ENCODE measurements at places on chromosomes 4 and X. TPM values are rescaled to one million over a fixed set of nuclear protein-coding genes. Genes with fewer than 3 reads are reported as not detected.

DNA sequence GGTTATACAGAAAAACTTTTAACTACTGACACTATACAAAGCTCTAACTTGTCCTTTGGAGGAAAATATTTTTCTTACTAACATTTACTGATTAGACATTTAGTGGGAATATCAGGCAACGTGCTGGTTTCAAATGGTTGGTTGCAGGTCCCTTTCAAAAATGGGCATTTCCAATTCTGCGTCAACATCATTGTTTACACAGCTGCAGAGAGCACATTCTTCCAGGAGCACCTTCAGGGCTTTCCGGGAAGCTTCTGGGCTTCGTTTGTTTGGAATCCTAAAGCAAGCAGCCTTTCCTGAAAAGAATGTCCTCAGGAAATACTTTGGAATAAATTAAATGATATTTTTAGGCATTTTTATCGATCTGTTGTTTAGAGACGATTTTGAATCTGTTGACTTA lies 289.7 kb downstream of the TRIML1 start:
- no peak for DNase-seq

Gene BTK
- 1.9 TPM for total RNA-seq

Gene GPC4
- 20.9 TPM for total RNA-seq

- DNase-seq: no peak
These were observed 84.0 kb upstream of the BMP2K start for GRCh38 chr4:78691971-78692821.

DNA sequence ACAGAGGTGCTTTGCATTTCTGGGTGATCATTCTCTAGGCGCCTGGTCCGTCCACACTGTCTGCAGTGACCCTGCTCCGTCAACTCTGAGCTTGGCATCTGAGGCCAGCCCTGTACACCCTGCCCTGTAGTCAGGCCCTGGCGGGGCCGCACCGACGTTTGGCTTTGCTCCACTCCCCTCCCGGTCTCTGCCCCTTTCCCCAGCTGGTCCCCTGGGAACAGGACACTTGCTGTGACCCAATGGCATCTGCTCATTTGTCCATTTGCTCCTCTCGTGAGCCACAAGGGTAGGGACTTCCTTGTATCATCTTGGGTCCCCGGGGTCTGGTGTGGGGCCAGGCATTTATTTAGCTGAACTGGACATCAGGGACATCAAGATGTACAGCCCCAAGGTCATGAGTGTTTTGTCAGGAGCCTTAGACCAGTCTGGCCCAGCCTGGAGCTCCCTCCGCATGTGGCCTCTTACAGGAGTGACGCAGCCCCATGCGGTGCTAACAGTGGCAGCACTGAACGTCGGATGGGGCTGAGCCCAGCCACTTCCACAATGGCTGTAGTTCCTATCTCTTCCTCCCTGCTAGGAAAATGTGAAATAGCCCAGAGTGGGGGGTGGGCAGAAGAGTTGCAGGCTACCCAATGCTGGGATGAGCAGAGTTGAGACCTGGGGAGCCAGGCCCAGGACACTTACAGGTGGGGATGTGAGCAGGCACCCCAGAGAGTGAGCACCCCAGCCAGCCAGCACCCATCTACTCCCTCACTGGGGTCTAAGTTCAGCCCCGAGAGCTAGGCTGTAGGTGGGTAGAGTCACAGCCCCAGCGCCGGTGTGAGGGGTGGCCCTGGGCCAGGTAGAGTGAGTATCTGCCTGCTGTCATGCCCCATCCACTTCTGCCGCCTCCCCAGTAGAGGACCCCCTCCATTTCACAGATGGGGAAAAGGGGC lies 2.0 kb upstream of the SH3BP2 start:
- DNase-seq: no peak

Gene ASB9
- total RNA-seq: 1.8 TPM

- no peak for DNase-seq
These were observed 624.2 kb downstream of the PCDH18 start for GRCh38 chr4:136908122-136908521.

Gene ASB12
- total RNA-seq: 0.88 TPM

- DNase-seq: no peak
These were observed 55.5 kb downstream of the PDLIM5 start for GRCh38 chr4:94507281-94507680.

- no peak for DNase-seq
These were observed 333.1 kb upstream of the IGFBP7 start for GRCh38 chr4:57443308-57443707.

GRCh38 chr4:149896432-149896831 lies 80.8 kb upstream of the IQCM start:
- no peak for DNase-seq

DNA sequence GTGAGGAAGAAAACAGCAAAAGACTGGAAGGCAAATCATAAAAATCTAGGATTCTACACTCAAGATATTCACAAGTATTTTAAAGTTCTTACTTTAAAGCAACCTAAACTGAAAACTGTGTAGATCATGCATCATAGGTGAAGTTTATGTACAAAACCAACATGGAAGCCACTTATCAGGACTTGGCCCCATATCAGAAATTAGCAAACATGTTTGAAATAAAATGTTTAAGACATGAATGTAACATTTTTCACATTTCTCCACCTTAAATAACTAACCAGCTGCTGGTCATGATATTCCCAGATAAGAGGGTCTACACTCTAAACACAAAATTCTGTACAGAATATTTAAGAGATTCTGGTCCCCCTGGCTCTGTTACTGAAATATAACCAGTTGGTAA lies 38.5 kb downstream of the APBB2 start:
- DNase-seq: no peak

Gene REELD1
- total RNA-seq: 0.11 TPM

DNA sequence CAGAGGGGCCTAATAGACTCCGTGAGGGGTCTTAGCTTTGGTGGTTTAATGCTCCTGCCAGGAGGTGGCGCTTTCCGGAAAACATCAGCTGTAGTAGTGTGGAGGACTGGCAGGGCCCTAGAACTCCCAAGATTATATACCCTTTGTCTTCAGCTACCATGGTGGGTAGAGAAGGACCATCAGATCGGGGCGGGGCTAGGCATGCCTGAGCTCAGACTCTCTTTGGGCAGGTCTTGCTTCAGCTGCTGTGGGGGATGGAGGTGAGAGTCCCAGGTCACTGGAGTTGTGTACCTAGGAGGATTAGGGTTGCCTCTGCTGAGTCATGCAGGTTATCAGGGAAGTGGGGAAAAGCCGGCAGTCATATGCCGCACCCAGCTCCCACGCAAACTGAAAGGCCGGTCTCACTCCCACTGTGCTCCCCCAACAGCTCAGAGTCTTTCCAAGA lies 63.0 kb upstream of the AGA start:
- DNase-seq: no peak

DNA sequence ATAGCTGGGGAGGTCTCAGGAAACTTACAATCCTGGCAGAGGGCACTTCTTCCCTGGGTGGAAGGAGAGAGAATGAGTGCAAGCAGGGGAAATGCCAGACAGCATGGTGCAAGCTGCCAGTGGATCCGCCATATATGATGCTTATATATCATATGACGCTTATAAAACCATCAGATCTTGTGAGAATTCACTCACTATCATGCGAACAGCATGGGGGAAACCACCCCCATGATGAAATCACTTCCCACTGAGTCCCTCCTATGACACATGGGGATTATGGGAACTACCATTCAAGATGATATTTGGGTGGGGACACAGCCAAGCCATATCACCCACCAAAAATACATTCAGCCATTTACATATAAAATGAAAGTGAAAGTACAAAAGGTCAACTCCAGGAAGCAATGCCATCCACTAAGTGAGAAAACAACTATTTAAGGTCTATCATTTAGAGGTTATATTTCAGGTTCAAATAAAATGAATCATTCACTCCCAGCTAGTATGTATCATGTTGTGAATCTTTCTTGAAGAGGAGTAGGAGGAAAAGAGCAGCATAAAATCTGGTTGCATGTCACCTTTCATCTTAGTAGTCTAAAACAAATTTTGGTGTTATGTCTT lies 20.3 kb upstream of the DYNLT3 start:
- DNase-seq: no peak

Gene ARAP2
- 19.3 TPM for total RNA-seq

GRCh38 chrX:150262456-150262855 lies 100.7 kb upstream of the MAMLD1 start:
- no peak for DNase-seq

DNA sequence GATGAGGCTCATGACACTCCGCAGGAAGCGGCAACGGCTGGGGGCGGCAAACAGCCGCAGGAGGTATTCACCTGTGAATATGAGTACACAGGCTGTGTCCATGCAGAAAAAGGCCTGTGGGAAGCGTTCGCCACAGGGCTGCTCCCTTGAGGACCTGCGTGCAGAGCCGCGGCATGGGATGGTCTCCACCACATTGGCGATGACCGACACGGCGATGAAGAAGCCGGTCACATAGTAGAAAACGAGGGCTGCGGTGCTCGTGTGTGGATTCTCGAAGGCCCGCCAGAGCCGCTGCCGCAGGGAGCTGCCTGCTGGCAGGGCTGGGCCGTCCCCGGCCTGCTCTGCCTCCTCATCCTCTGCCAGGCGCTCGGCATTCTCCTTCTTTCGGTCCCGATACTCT lies 2.2 kb downstream of the KCND1 start:
- no peak for DNase-seq

- no peak for DNase-seq
These were observed 37.5 kb upstream of the IL13RA2 start for GRCh38 chrX:115054876-115055275.

DNA sequence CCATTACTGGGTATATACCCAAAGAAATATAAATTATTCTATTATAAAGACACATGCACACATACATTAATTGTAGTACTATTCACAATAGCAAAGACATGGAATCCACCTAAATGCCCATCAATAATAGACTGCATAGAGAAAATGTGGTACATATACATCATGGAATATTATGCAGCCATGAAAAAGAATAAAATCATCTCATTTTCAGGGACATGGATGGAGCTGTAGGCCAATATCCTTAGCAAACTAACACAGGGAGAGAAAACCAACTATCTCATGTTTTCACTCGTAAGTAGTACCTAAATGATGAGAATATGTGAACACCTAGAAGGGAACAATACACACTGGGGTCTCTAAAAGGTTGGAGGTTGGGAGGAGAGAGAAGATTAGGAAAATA lies 86.0 kb upstream of the GALNTL6 start:
- no peak for DNase-seq

Gene GAGE13
- not detected for total RNA-seq

Gene ANKRD50
- 7.1 TPM for total RNA-seq

- DNase-seq: no peak
These were observed 42.2 kb downstream of the NDNF start for GRCh38 chr4:121030131-121030530.

Gene IL1RAPL2
- total RNA-seq: not detected

DNA sequence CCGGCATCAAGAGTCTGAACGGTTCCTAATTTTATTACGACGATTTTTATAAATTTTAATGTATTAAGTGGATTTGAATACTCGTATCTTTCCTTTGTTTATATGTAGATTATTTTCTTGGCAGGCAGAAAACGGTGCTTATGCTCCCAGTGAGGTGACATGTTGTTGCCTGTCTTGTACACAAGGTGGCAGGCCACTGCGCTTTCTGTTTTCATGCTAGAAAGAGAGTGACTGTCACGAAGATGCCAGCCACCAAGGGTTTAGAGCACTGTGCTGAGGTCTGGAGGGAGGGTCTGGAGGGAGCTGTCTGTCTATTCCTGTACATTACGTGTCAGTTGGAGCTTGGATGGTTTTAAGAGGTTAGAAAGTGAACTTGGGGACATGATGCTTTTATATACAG lies 87.7 kb downstream of the SHROOM2 start:
- peak; percentile 31 for DNase-seq

Gene XAGE2
- not detected for total RNA-seq

Gene HPSE
- total RNA-seq: 16.7 TPM

DNA sequence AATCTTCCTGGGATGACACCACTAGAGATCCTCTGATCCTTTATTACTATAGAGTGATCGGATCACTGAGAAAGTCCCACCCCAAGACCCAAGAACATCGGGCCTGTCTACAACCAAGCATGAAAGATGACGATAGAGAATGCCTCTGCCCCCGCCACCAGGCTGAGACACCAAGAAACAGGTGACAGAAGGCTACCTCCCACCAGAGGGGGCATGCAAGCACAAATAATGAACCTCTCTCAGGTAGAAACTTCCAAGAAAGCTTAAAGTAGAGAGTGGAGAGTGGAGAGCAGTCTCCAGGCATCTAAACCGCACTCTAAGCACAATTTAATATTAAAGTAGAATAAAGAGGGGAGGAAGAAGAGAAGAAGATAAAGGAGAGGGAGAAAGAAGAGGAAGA lies 402.6 kb downstream of the INPP4B start:
- DNase-seq: no peak

DNA sequence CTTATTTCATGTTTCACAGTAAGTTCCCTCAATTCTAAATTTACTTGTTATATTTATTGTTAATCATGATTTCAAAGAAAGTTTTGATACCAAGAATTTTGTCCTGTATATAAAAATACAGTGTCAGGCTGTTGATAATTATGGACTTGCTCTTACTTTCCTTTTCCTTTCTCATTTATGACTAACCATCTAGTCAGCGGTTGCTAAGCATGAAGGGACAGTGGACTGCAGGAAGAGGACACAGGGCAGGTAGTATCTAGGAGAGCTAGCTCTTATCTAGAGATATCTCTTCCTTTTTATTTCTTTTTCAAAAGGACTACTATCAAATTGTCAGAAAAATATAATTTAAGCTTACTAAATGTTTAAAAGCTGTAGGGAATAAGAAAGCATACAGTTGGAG lies 1.6 kb downstream of the OPRPN start:
- no peak for DNase-seq

GRCh38 chr4:154506253-154506652 lies 14.7 kb upstream of the DCHS2 start:
- DNase-seq: no peak

- no peak for DNase-seq
These were observed 463.4 kb upstream of the MAGEB18 start for GRCh38 chrX:25674776-25675175.

GRCh38 chr4:114163051-114163450 lies 183.6 kb upstream of the ARSJ start:
- DNase-seq: no peak

GRCh38 chr4:145814246-145814645 lies 124.4 kb downstream of the ZNF827 start:
- DNase-seq: no peak

DNA sequence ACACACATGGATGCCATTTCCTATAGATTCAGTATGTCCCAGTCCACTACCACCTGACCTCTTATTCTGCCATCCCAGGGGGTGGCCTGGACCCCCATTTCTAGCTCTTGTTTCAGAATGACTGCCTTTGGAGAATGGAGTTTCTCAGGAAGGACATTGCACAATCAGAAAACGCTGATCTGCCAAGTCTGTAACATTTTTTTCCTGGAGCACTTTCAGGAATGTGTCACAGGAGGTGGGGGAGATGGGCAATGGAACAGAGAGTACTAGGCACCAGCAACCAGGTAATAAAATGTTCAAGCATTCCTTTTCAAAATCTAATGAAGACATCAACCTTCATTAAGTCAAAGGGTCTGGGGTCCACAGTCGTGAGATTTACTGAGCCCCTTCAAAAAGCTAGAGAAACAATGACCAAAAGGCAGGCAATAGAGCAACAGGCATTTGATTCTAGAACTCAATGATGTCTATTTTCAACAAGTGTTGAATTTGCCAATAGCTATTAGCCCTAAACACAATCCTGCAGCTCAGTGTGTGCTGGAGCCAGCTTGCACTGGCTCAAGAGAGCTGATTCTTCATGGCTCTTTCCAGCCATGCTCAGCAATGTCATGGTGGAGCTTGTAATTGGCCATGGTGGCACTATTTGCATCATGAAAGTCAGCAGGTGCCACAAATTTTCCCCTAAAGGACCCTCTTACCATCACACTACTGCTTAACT lies 87.1 kb downstream of the KDR start:
- DNase-seq: no peak

Measured in colonic mucosa (tissue), 4 donors.